ENCODE measurements at places on chromosomes 6 and 20.

- no peak for DNase-seq
These were observed 52.1 kb upstream of the SNX9 start for GRCh38 chr6:157770946-157771345.

- DNase-seq: no peak
These were observed 5.5 kb downstream of the FOXS1 start for GRCh38 chr20:31839782-31840487.

DNA sequence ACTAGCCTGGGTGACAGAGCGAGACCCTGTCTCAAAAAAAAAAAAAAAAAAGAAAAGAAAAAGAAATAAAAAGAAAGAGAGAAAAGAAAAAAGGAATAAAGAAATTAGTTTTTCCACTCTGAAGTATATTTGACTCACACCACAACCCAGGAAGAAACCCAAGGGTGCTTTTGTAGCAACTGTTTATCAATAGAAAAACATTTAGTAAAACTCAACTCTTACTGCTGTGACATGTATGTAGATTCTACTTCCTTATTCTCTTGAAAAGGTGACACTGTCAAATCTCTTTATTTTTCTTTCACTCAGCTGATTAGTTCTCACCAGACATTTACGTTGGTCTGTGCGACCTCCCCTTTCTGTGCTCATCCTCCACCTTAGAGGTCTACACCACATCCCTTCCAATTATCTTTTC, 99.9 kb upstream of the SHLD1 start:
- no peak for DNase-seq

GRCh38 chr6:150606647-150607328, 7.1 kb downstream of the PLEKHG1 start:
- no peak for DNase-seq

DNA sequence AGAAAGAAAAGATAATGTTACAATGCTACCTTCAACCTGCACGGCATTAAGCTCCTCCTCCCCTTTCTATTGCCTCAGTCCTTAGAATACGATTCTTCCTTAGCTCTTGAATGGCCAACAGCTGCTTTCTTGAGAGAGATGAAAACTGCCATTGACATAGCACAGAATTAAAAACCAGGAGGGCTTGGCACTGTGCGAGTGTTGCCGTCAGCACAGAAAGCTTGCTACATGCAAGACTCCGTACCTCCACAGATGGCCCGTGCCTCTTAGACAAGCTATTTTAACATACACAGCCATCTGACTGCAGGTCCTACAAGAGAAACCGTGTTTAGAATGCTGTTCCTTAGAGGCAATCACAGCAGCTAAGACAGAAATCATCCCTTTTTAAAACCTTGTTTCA, 51.7 kb downstream of the ALDH5A1 start:
- DNase-seq: no peak

DNA sequence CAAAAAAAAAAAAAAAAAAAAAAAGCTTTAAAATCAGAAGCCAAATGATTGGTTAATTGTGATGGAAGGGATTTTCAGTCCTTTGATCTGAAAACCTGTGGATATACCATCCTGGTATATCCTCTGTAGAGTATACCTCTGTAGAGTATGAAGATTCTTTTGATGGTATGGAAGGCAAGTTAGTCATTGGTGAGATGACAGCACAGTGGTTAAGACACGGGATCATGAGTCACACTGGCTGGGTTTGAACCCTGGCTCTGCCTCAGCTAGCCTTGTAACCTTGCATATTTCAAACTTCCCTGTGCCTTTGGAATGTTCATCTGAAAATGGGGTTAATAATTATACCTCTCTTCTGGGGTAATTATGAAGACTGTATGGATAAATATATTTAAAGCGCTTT, 179.3 kb downstream of the CARMIL1 start:
- DNase-seq: peak; percentile 35

DNA sequence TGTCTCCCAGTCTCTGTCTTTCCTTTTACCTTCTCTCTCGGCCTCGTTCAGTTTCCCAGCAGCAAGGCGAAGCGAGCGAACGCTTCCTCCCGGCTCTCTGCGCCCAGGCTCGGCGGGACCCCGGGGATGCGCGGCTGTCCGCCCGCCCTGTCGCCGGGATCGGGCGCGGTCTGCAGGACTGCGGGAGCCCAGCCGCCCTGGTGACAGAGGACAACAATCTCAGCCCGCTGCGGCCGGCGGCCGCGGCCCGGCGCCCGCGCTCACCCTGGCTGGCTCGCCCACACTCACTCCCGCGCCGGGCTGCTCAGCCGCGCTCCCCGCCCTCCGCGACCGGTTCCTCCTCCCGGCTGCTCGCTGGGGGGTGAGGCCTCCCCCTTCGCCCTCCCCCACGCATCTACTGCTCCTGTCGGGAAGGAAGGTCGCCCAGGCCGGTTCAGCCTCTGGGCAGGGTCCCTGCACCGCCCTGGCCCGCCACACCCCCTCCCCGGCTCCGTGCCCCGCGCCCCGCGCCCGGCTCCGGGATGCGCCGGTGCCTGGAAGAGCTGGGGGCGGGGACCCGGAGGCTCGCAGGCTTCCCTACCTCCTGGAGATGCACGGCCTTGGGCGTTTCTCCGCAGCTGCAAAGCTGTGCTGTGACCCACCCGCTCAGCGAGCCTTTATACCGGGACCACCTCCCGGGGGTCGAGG, 410 bp downstream of the SYNE1 start:
- DNase-seq: no peak

GRCh38 chr20:62357681-62358080, 9.4 kb downstream of the LAMA5 start:
- DNase-seq: no peak

GRCh38 chr6:111727041-111727440, 121.4 kb upstream of the TRAF3IP2 start:
- DNase-seq: no peak

GRCh38 chr6:83051377-83052172, 14.1 kb downstream of the UBE3D start:
- DNase-seq: no peak

All from activated CD4-positive, alpha-beta T cell treated with anti-CD3 and anti-CD28 coated beads, Interleukin-2, Interleukin-6, amounts not matched to agents 100 ng/mL and 50 ng/mL, durations not matched to agents 16 hours and 8 hours (primary cell).